Ascending aorta (tissue), 2 donors: ENCODE measurements at places on chromosomes 7 and 10.

- DNase-seq = no peak
These were observed 23.7 kb downstream of the MDH2 start for GRCh38 chr7:76071316-76072242.

- no peak for DNase-seq
These were observed 106.2 kb downstream of the DLG5 start for GRCh38 chr10:77820349-77820748.

GRCh38 chr7:8133188-8133848 is 128.6 kb downstream of the ICA1 start:
- no peak for DNase-seq

- DNase-seq = no peak
These were observed 343.5 kb downstream of the LRMDA start for GRCh38 chr10:75774783-75775490.

DNA sequence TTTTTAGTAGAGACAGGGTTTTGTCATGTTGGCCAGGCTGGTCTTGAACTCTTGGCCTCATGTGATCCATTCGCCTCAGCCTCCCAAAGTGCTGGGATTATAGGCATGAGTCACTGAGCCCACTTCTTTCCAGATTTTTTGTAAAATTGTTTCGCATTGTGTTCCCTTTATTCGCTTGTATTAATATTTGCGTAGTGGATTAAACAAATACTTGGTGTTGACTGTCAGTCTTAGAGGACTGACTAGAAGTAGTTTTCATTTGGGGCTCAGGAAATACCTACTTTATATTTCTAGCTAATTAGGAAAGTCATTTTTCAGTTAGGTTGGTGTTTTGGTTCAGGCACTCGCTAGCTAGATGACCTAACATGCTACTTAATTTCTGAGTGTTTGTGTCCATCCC is 11.1 kb downstream of the WAC start:
- DNase-seq = no peak

DNA sequence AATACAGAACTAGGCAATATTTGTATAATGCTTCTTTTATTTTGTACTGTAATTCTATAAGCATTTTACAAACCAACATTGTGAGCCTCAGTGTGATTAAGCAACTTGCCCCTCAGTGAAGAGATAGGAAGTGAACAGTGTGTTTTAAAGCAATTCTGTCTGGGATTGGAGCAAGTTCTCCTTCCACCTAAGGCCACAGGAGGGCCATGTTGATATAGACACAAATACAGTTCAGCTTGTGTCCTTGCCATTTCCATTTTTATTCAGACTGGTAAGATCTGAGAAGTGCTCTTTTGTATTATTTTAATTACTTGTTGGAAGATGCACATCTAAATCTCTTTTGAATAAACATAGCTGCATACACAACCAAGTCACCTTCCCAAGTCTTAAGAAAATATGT is 416.3 kb upstream of the COBL start:
- DNase-seq = no peak

DNA sequence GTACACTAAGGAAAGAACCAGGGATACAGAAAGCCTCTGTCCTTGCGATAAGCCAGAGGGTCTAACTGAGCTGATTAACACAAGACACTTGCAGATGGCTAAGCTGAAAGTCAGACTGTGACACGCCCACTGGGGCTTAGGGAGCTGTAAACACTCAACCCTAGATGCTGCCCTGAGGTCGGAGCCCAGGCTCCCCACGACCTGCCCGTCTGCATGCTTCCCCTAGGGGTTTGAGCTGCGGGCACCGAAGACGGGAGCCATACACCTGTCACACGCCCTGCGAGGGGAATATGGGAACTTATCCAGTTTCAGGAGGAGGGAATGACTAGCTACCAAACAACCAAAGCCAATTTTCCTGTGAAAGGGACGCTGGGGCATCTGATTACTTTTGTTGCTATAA is 96.0 kb downstream of the HTR5A start:
- DNase-seq = no peak

- peak; percentile 65 for DNase-seq
These were observed at the start of gene ICA1 for GRCh38 chr7:8261711-8262695. Gene ICA1, minus strand, starts transcription at chr7:8262167. Its CDS starts 26,241 bp downstream, at chr7:8235926.

DNA sequence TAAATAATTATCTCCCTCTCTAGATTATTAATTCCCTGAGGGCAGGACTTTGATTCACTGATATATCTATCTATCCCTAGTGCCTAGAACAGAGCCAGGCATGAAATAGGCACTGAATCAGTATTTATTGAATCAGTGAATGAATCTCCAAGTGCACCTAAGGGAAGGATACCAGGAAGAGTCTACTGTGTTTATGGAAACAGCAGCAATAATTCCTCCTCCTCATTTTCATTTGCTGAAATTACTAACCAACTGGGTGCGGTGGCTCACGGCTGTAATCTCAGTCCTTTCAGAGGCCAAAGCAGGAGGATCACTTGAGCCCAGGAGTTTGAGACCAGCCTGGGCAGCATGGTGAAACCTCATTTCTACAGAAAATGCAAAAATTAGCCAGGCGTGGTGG is 161.2 kb downstream of the TCF7L2 start:
- DNase-seq = no peak

GRCh38 chr10:103507235-103508191 is 14.0 kb downstream of the NEURL1 start:
- no peak for DNase-seq

DNA sequence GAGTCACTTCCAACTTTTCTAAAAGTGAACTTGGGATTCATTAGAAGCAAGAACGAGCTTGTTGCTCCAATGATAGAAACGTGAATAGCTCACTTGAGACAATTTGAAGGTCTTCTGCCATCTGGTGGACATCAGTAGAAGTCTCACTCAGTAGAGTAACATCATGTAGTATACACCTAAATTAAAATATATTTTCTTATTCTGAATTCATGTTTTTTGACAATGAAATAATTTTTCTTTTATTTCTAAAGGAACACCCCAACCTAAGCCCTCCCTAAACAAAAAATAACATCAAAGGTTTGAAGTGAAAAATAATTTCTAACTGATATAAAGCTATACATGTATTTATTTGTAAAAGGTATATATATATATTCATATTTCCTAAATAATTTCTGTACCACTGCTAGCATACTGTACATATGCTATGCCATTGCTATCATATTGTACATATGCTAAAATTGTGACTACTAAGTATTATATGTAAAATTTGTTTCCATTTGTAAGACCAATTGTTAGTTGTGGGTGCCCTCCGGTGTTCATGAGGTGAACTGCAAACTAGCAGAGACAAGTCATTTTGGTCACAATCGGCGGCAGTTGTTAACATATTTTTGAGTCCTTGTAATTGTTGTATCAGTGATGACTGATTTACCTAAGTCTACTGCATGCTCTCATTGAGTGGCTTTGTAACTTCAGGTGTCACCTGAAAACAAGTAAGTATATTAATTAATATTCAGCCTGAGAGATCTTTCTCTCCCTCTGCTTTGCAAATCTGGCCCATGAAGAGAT is 121.9 kb downstream of the PTPRZ1 start:
- peak; percentile 63 for DNase-seq

DNA sequence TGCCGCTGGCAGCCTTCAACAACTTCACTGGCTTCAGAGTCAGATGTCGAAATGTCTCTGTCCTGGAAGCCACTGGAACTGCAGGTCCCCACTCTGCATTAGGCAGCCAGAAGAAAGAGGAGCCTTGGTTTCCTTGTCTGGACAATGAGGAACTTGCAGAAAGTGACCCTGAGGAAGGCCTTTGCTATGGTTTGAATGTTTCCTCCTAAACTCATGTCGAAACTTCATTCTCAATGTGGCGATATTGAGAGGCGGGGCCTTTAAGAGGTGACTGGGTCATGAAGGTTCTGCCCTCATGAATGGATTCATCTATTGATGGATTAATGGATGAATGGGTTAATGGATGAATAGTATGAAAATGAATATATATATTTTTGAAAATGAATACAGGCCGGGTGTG is 61.6 kb upstream of the GPR26 start:
- DNase-seq = no peak

DNA sequence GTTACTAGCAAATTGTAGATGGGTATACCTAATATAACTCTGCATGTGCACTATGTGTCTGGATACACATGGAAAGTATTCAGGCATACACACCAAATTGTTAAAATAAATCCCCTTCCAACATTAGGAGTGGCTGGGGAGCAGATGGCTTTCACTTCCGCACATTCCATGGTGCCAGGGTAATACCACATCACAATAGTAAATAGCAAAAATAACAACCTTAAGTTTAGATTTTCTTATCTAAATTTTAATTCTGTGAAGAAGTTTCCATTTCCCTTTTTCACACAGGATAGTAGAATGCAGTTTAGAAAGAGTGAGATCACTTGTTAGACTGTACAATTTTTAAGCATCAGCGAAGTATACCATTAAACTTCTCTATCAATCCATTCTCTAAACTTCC is 5.8 kb upstream of the ALOX5 start:
- DNase-seq = no peak

GRCh38 chr7:19015098-19015497 is 102.3 kb downstream of the TWIST1 start:
- no peak for DNase-seq

GRCh38 chr10:86204421-86205305 is 161.9 kb downstream of the GRID1 start:
- no peak for DNase-seq

GRCh38 chr7:99588868-99589267 is 9.2 kb upstream of the TMEM225B start:
- DNase-seq = no peak

DNA sequence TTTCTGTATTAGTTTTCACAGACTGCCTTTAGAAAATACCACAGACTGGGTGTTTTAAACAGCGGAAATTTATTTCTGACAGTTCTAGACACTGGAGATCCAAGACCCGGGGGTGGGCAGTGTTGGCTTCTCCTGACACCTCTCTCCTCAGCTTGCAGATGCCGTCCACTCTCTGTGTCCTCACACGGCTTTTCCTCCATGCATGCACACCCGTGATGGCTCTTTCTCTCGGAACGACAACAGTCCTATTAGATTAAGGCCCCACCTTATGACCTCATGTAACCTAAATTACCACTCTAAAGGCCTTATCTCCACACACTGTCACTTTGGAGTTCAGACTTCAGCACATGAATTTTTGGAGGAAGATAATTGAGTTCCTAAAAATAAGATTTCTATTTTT is 142.9 kb upstream of the VWC2 start:
- DNase-seq = no peak

- no peak for DNase-seq
These were observed 37.0 kb downstream of the MRPS33 start for GRCh38 chr7:140977741-140978140.

GRCh38 chr10:50456719-50457118 is 167.0 kb downstream of the SGMS1 start:
- no peak for DNase-seq

GRCh38 chr7:80636709-80637108 is 1.7 kb upstream of the CD36 start:
- no peak for DNase-seq

DNA sequence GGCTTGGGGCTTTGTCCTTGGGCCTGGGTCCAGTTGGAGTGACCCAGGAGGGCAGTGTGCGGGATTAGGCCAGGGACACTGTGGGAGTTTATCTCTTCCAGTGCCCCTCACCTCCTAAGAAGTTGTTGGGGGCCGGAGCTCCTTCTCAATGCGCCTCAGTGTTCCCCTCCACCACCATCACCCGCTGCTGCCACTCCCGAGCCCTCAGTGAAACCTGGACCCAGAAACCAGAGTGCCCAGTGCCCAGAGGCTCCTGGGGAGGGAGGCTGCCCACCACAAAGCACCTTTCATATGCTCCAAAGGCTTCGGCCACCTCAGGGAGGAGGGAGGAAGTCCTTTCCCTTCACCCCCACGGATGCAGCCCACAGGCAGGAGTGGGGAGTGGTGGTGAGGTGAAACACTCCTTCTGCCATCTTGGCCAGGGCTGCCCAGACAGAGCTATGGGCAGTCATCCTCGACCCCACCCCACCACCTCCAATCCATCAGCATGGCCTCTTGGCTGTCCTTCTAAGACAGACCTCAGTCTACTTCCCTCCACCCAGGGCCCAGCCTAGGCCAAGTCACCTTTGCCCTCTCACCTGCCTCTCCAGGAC is 99.0 kb downstream of the SH3PXD2A start:
- no peak for DNase-seq

- no peak for DNase-seq
These were observed 397.6 kb downstream of the MDFIC start for GRCh38 chr7:115319541-115319940.
